ENCODE measurements at places on chromosomes 6 and 20. TPM values are rescaled to one million over a fixed set of nuclear protein-coding genes. Genes with fewer than 3 reads are reported as not detected.
A peak's percentile ranks its signal among the peaks of the same experiment; 100 is the strongest.

GTSF1L gene
- not detected for polyA plus RNA-seq

CCN6 gene
- 0.19 TPM for polyA plus RNA-seq

LHFPL5 gene
- not detected for polyA plus RNA-seq

TMC2 gene
- polyA plus RNA-seq, result not detected

TTLL9 gene
- 0.12 TPM for polyA plus RNA-seq

ZBTB46 gene
- 14.9 TPM for polyA plus RNA-seq

EPB41L1 gene
- polyA plus RNA-seq, result 23.1 TPM

SNAP91 gene
- 3.5 TPM for polyA plus RNA-seq

SLC16A10 gene
- polyA plus RNA-seq, result 6.3 TPM

DNA sequence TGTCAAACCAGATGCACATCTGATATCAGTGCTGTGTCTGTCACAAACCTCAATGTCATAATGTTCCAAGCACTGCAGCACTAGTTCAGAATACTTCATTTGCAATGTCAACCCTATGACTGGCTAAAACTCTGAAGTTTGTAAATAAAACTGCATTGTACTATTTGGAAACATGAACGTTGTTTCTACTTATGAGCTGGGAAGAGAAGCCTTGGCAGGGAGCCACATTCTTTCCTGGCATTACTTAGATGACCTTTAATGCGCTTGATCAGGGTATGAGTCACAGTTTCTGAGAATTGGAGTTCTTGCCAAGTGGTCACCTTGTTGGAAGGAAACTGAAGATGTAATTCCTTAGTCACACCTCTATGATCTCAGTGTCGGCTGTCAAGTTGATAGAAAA is 664.8 kb upstream of the MMS22L start:
- DNase-seq, result peak; percentile 28

DNA sequence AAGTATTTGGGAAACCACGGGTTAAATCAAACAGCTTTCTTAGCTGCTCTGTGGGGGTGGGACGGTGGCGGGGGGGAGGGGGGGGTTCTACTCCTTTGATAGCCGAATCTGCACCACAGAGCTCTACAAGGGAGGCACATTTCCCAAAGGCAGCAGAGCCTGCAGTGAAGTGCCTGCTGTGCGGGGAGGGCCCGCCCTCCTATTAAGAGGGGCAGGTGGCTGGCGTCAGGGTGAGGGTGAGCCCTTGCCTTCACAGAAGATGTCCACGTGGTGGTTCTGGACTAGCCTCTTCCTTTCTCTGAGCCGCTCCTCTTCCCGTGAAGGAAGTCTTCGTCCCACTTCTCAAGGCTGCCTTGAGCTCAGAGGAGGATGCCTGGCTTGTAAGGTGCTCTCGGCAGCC is 174.9 kb upstream of the THBS2 start:
- DNase-seq, result no peak

DNA sequence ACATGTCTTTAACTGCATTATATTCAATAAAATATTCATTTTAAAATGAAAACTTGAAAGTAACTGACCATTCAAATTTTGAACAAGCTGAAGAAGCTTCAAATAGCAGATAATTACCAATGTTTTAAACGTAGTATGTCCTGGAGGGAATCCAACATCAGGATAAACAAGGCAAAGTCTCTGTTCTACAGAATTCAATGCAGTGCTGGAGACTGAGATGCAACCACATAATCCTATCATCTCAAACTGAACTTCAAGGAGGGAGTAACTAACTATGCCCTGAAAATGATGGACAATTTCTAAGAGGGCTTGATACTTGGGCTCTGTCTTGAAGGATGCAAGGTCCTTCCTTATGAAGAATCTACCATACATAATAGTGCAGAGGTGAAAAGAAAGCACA is 100.7 kb downstream of the PRKN start:
- DNase-seq, result no peak

DNA sequence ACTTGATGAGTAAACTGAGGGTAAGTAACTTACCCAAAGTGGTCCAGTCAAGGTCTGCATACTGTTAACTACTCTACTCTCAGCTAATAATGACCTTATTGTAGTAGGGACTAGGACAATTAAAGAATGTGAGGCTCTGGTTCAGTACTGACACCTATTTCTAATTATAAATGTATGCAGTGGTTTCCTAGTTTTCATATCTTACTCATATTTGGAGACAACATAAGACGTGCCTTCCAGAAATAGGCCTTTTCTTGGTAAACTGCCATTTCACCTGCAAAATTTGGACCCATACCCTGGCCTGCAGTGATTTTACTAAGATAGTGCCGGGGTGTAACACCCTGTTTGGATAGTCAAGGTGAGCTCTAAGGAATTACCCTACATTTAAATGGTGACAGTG is 24.7 kb downstream of the GJA1 start:
- DNase-seq, result no peak

- no peak for DNase-seq
These were observed 52.2 kb downstream of the SAMD5 start for GRCh38 chr6:147560670-147561069.

- DNase-seq, result no peak
These were observed 96.2 kb downstream of the PLCB1 start for GRCh38 chr20:8228315-8228714.

DNA sequence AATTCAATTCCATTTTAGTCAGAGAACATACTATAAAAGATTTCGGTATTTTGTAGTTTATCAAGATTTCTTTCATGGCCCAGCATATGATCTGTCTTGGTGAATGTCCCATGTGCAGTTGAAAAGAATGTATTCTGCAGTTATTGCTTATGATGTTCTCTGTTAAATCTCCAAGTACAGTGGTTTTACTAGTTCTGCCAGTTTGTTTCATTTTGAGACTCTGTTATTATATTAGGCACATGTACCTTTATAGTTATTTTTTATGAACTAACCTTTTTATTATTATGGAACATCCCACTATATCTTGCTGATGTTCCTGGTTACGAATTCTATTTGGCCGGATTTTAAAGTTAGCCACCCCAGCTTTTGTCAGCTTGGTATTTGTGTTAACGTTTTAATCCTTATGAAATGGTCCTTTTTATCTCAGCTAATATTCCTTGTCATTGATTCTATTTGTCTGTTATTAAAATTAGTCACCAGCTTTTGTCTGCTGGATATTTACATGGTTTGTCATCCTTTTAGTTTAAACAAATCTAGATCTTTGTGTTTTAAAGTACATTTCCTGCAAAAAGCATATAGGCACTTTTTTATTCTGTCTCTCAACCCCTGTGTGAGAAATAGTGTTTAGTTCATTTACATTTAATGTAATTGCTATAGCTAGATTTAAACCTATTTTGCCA is 48.9 kb downstream of the VTA1 start:
- DNase-seq, result no peak

GRCh38 chr6:152292555-152292954 is 344.6 kb downstream of the SYNE1 start:
- DNase-seq, result no peak

- no peak for DNase-seq
These were observed 2.0 kb upstream of the ACTL10 start for GRCh38 chr20:33664762-33665144.

GRCh38 chr6:218153-219018 is 73.9 kb upstream of the DUSP22 start:
- DNase-seq, result no peak

DNA sequence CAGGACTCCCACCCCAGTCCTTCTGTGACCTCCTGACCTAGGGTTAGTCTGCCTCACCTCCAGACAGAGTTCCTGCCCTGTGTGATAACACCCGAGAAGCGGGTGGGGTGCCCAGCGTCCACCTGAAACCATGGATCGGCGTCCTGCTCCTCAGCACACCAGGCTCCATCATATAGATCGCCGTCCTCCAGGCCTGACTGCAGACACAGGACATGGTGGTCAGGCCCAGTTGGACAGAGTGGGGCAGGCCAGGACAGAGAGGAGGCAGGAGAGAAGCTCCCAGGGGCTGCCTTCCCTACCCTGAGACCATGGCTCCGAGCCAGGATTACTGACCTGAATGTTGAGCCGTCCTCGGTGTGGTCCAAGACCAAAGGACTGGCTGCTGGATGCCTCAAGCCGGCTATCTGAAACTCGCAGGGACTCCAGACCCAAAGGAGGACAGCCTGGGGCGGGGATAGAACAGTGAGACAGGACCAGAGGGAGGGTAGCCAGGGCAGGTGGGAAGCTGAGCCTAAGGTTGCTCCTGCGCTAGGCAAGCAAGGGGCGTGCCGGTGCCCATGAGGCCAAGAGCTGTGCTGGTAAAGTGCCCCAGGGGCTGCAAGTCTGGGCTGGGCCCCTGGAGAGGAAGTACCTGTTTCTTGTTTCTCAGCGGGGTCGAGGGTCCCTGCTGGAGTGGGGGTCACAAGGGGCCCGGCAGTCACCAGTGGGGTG is 2.2 kb downstream of the CPXM1 start:
- no peak for DNase-seq

GRCh38 chr6:84013931-84014330 is 19.6 kb upstream of the MRAP2 start:
- no peak for DNase-seq

DNA sequence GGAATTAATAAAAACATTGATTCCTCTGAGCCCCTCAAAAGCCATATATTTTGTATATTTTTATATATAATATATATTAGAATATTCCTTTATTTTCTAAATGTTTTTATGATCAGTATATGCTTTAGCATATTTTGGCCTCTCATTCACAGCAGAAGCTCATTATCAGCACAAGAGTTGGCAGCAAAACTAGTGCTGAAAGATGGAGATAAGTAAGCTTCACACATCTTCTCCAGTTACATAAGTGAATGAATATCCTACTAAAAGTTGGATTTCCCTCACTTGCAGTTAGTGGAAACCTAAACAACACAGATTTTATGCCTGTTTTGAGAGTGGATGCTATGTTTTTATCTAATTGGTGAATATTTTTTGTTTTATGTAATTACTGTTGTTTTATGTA is 1303.8 kb upstream of the ADGRB3 start:
- no peak for DNase-seq

- DNase-seq, result no peak
These were observed 121.2 kb downstream of the PXDC1 start for GRCh38 chr6:3630258-3630835.

GRCh38 chr6:23601811-23602345 is 524.1 kb upstream of the NRSN1 start:
- no peak for DNase-seq

DNA sequence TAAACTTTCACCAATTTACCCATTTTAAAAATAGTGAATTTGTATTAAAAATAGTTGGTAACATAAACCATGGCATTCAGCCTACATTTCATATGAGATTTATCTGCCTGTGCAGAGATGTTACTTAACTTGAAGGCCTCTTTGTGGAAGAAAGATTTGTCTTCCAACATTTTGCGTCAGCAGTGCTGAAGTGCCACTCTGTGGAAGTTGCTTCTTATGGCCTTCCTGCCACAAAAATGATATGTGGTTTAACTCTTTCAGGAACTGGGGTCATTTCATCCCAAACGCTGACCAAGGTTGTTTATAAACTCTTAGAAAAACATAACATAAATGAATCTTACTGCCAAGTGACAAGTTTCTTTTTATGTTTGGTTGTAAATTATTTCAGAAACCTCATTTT is 246.8 kb downstream of the ARID1B start:
- DNase-seq, result no peak

DNA sequence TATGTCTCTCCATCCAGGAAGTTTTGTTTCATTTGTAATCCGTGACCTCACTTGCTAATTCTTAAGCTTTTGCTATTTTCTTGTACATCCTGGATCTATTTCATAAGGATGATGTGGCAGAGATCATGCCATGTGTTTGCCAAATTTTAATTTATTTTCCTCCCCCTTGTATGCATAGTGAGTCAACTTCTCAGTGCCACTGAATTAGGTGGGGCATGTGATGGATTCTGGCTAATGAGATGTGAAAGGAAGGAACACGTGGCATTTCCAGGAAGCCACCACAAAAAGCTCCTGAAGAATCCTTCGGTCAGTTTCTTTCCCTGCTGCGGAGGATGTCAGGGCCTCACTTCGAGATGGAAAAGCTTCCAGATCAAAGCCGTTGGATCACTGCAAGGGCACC is 86.2 kb upstream of the PRL start:
- no peak for DNase-seq

DNA sequence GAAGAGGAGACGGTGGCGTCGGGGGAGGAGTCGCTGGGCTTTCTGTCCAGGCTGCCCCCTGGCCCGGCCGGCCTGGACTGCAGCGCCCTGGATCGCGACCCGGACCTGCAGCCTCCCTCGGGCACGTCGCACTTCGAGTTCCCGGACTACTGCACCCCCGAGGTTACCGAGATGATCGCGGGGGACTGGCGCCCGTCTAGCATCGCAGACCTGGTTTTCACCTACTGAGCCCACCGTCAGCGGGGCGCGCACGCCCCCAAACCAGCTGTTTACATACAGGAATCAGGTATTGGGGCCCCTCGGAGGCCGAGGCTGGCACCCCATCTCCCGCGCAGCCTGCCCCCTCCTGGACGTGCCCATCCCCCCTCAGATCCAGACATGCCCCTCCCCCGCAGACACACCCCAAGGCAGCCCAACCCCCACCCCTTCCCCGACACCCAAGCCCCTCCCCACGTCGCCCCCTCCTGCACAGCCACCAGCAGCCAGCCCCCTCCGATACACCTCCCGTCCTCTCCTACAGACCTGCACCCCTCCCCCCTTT is 1.4 kb downstream of the SOX12 start:
- DNase-seq, result peak; percentile 86

DNA sequence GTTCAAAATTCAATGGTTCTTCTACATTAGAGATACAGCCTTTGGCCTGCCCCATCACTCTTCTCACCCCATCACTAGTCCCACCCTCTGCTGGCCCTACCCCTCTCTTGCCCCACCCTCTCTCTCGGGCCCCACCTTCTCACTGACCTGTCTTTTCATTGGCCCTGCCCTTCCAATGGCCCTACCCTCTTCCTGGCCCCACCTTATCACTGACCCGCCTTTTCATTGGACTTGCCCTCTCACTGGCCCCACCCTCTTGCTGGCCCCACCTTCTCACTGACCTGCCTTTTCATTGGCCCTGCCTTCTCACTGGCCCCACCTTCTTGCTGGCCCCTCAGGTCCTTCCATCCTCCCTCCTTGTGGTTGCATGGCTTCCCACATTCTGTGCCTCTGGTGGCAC is 107.2 kb upstream of the PLEKHG1 start:
- no peak for DNase-seq

DNA sequence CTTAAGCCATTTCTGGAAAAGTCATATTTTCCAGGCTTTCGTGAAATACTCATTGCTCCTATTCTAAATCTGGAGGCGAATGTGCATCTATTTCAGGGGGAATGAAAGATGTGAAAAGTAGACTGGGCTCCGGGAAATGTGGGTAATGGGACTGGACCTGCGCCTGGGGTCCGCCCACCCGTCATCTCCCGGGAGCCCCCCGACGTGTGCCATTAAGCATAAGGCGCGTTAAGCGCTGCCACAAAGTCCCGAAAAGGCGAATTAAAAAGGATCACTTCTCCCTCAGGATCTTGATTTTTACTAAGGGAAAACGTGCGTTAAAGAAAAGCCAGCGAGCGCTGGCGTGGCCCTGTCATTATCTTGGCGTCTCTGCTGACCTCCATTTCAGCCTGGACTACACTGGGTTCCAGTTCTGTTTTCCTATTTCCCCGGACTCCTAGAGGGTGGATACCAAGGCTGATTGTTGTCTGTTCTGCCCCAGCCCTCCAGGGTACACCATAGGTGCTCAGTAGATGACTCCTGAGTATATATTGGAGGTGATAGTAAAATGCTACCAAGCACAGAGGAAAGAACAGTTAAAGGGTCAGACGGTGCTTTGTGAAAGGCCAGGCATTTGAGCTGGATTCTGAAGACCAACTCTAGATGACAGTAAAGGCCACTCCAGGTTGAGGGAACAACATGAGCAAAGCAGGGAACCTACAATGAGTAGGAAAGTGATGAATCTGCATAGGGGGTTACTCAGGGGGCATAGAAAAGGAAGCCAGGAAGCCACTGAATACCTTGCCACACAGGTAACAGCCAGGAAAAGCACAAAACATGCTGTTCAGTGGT is 89.2 kb upstream of the ARID1B start:
- no peak for DNase-seq

Measured in muscle of back (tissue), 13 donors.